ENCODE measurements at places on chromosomes 7 and 10.

DNA sequence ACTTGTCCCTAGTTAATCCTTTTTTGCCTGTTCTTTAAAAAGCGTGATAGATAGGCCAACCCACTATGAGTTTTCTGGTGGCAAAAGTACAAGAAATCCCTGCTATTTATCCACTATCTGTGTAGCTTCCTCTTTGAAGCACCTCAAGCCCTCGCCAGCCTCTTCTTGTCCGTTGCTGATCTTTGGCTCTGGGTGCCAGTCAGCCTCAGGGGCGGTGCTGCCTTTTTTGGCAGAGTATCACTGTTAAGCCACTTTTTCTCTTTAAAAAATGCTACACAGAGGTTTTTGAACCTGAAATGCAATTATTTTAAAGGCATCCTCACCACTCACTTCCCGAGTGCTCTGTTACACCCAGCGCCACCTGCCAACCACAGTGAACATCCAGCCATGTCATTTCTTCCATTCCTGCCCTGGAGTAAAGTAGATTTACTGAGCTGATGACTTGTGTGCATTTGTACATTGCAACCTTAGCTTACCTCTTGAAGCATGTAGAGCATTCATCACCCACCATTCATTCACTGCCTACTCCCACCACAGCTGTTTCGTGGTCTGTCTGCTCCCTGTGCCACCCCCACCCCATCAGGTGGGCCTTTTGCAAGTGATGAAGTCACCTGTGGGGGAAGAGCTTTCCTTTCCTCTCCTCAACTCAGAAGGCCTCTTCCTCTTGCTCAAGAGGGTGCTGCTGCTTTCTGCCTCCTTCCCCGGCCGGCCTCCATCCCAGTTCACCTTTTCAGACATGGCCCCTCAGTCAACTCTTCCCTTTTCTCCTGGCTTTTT is 414.2 kb upstream of the GALNT17 start:
- DNase-seq, result no peak

DNA sequence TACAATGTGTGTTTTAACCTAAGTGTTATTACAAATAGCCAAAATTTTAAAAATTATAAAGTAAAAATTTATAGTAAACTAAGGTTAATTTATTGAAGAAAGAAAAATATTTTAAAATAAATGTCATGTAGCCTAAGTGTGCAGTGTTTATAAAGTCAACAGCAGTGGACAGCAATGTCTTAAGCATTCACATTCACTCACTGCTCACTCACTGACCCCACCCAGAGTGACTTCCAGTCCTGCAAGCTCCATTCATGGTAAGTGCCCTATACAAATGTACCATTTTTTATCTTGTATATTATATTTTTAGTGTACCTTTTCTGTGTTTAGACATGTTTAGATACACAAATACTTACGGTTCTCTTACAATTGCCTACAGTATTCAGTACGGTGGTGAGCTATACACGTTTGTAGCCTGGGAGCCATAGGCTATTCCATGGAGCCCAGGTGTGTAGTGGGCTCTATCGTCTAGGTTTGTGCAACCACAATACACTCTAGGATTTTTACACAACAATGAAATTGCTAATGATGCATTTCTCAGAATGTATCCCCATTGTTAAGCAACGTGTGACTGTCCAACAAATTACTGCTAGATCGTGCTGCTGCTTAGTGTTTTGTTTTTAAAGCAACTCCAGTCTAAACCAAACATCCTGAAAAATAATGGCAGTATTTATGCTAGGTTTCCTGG is 108.9 kb upstream of the NAMPT start:
- DNase-seq, result no peak

- no peak for DNase-seq
Measured at GRCh38 chr10:127193125-127193524, 3.3 kb downstream of the INSYN2A start.

DNA sequence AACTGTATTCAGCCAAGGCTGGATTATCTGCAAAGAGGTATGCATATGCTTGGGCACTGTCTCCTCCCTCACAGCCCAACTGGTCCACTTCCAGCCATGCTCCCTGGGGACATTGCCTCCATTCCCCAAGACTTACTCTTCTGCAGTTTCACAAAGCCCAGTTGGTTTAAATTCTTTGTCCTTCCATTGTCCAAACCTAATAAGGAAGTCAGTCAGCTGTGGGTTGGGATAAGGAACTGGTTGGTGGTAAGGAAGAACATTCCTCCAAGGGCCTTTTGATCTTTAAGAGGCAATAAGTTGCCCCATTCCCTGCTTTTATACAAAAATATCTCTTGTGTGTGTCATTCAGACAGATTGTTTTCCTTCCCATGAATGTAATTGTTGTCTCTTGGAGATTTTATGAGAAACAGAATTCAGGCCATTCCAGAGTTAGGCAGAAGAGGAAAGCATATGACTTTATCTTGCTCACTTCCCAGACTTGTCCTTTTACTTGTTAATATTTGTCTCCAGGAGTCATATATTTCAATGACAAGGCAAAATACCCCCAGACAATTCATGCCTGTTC is 673.7 kb downstream of the SUGCT start:
- DNase-seq, result no peak

- no peak for DNase-seq
Measured at GRCh38 chr7:65302883-65303282, 70.8 kb upstream of the ZNF92 start.

GRCh38 chr10:14327527-14327926 is 3.2 kb downstream of the FRMD4A start:
- DNase-seq, result no peak

DNA sequence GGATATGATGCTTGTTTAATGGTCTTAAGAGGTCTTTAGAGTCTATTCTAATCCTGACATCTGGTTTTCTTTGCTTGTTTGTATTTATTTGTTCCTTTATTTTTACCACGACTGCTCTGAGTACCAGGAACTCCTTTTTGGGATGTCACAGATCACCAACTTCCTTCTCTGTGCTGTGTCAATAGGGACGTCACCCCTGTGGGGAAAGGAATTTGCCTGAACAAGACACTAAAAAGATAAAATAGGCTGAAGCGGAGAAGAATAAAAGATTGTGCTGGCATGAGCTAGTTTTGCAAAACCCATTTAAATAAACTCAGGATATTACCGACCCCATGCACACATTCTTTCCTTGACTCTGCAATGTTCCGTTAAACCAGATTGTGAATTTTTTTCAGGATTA is 27.7 kb downstream of the MGMT start:
- DNase-seq, result no peak

DNA sequence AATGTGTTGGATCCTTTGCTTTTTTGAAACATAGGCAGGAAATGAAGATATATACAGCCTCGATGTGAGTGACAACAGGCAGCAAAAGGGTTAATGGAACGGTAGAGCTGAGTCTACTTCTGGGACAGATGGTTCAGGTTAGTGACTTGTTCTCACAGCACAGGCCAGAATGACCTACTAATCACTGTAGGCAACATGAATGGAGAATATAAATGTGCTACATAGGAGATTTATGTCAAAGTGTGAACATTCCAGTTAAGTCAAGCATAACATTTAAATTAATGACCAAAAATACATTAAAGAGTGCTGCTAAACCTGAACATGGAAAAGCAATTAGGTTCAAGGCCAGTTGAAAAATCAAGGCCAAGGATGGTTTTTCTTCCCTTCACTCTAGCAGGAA is 235.2 kb downstream of the POU6F2 start:
- no peak for DNase-seq

DNA sequence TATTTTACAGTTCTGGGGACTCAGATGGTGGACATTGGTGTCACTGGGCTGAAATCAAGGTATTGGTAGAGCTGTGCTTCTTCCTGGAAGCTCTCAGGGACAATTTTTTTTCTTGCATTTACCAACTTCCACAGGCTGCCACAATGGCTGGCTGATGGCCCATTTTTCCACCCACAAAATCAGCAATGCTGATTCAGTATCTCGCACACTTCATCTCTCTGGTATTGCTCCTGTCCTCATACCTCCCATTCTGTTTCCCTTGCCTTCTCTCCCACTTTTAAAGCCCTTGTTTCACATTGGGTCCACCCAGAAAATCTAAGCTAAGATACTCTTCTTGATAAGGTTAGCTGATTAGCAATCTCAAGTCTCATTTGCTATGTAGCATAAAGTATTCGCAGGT is 530.9 kb upstream of the POM121L12 start:
- DNase-seq, result no peak

- DNase-seq, result no peak
Measured at GRCh38 chr10:96578022-96578421, 8.8 kb downstream of the TM9SF3 start.

GRCh38 chr10:16957038-16957437 is 139.8 kb upstream of the RSU1 start:
- DNase-seq, result no peak

- no peak for DNase-seq
Measured at GRCh38 chr10:125331056-125331455, 170.7 kb upstream of the CTBP2 start.

- DNase-seq, result no peak
Measured at GRCh38 chr7:43302211-43302711, 189.8 kb downstream of the HECW1 start.

GRCh38 chr7:4015371-4015770 is 666.7 kb upstream of the FOXK1 start:
- no peak for DNase-seq

GRCh38 chr10:101354328-101355071 is 535 bp downstream of the BTRC start:
- DNase-seq, result peak; percentile 29

- DNase-seq, result no peak
Measured at GRCh38 chr10:299969-300368, 164.7 kb downstream of the ZMYND11 start.

GRCh38 chr7:27616914-27617548 is 45.7 kb downstream of the HIBADH start:
- no peak for DNase-seq

DNA sequence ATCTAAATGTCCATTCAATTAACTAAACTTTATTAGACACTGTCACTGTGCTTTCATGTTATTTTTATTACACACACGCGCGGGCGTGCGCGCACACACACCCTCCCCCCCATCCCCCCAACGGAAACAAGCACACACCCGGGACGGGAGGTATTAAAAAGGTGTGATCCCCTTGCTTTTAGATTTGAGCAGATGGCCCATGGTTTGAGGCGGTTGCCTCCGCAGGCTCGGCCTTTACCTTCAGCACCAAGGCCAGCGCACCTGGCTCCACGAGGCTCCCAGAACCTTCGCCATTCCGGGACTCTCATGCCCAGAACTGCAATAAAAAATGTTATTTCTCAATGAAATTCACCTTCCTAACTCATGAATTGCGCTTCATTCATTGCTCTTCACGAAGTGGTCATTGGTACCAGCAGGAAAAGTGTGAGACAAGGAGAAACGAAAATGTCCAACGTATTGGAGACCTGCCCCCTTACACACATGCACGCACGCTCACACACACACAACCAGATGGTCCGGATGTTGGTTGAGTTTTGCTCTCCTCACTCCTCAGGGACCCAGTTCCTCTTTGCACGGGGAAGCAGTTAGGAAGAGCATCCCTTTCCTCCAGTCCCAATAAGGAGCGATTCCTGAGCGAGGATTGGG is 20.8 kb upstream of the PTF1A start:
- no peak for DNase-seq

DNA sequence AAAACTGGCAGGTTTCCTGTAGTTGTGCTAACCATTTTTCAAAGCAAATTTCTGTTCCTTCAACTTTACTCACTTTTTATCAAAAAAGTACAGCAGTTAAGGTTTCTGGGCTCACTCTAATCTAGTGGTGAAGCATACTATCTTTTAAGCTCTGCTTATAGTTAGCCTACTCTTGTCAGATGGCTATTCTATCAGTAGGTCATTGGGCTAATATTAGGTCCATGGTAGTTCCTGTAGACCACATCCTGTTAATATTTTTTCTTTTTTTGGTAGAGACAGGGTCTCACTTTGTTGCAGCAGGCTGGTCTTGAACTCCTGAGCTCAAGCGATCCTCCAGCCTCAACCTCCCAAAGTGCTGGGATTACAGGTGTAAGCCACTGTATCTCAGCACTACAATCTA is 27.9 kb upstream of the NRCAM start:
- DNase-seq, result no peak

DNA sequence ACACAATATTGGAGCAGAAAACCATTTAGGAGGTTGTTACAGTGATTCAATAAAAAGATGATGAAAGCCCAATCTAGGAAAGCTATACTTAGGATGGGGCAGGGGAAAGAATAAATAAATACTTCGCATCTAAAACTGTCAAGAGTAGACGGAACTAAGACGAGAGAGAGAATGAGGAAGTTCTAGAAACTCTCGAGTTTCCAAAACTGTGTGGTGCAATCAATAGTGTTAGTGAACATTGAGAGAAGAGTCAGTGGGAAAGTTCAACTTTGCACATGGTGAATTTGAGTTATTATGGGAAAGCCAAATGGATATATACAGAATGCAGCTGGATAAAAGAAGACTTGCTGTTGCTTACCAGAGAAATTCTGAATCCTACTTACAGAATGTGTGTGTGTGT is 133.8 kb upstream of the MEOX2 start:
- no peak for DNase-seq

DNA sequence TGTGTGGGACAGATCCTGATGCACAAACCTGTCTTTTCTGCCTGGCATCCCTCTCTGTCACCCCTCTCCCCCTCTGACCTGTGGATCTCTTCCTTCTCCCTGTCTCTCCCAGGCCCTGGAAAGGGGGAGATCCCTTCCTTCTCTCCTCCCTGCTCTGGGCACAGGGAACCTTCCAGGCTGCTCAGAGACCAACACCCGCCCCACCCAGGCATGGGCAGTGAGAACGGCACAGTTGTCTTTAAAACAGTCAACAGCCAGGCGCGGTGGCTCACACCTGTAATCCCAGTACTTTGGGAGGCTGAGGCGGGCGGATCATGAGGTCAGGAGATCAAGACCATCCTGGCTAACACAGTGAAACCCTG is 34.7 kb downstream of the KCNH2 start:
- no peak for DNase-seq

GRCh38 chr10:26773633-26774032 is 76.1 kb downstream of the PDSS1 start:
- DNase-seq, result no peak

DNA sequence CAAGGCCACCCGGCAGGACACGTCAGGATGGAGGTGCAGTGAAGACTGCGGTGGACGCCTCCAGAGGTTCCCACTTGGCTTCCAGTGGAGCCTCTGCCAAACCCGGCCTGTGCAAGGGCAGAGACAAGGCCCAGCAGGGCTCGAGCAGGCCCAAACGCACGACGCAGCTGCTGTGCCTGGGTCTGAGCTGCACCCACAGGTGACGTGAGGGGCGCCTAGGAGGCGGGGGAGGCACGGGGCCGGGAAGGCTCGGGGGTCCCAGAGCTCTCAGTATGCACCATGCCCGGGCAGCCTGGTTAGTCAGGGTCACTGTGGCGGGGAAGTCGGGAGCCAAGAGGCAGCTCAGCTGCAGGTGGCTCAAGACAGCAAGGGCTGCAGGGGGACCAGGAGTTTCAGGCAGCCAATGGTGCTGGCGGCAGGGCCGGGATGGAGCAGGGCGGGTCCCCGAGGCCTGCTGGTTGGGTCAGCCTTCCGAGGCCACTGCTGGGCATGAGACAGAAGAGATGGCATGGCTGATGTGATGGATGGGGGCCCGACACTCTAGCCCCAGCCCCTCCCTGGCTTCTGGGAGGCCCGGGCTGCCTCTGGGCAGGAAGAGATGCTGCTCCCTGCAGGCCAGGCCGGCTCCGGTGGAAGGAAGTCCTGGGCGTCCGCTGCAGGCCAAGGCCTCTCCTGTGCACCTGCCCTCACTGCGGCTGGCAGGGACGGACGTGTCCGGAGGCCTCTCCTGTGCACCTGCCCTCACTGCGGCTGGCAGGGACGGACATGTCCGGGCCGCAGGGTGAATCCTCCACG is 72.2 kb upstream of the CFAP46 start:
- DNase-seq, result no peak

- DNase-seq, result no peak
Measured at GRCh38 chr10:47061776-47062175, 150.5 kb downstream of the PTPN20 start.

GRCh38 chr10:80518807-80519360 is 18.8 kb upstream of the SH2D4B start:
- no peak for DNase-seq

GRCh38 chr10:99630433-99630832 is 10.2 kb upstream of the SLC25A28 start:
- DNase-seq, result no peak

Data from activated CD4-positive, alpha-beta T cell treated with anti-CD3 and anti-CD28 coated beads, Interleukin-2, amount 50 U/mL, for 1 hour (primary cell).